ENCODE measurements at places on chromosomes 3 and 15.

DNA sequence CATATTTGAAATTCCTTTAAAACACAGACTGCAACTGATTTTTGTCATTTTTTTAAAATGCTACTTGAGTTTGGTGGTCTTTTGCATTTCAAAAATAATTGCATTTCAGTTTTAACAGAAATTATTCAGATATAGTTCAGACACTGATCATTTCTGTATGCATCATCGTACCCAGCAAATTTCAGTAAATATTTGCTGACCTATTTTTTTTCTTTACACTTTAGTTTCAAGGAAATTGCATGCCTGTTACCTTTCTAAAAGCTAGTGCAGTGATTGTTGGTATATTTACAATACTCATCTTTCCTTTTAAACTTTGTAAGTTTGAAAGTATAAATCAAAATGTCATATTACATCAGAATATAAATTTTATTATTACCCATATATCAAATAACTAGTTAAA, 32.4 kb downstream of the ALCAM start:
- no peak for DNase-seq

DNA sequence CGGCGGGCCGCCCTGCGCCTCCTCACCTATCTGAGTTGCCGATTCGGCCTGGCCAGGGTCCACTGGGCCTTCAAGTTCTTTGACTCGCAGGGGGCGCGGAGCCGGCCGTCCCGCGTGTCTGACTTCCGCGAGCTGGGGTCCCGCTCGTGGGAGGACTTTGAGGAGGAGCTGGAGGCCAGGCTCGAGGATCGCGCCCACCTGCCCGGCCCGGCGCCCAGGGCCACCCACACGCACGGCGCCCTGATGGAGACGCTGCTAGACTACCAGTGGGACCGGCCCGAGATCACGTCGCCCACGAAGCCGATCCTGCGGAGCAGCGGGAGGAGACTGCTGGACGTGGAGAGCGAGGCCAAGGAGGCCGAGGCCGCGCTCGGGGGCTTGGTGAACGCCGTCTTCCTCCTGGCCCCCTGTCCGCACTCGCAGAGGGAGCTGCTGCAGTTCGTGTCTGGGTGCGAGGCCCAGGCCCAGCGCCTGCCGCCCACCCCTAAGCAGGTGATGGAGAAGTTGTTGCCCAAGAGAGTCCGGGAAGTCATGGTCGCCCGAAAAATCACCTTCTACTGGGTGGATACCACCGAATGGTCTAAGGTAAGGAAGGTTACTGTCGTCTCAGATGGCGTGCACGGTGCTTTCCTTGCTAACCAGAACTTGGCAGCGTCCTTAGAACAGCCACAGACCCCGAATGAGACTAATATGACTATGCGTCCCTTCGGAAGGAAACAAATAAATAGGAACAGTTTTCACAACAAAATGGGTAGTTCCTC, 567 bp downstream of the TICRR start:
- no peak for DNase-seq

GRCh38 chr3:183799461-183799860, 25.9 kb downstream of the MAP6D1 start:
- DNase-seq: no peak

DNA sequence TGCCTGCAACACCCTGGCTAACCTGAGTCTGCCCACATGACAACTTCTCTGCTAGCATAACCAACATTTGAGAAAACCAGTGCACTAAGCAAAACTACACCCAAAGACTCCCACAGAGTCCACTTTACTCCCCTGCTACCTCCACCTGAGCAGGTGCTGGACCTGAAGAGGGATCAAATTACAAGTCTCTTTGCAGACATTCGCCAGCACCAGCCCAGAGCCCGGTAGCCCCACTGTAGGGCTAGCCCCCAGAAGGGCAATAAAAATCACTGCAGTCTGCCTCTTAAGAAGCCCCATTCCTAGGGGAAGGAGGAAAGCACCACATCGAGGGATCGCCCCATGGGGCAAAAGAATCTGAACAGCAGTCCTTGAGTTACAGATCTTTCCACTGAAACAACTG, 472.2 kb downstream of the GRM7 start:
- no peak for DNase-seq

- DNase-seq: no peak
Observed at GRCh38 chr3:31772272-31772671, 208.8 kb downstream of the OSBPL10 start.

Measured in stimulated activated CD8-positive, alpha-beta memory T cell treated with anti-CD3 and anti-CD28 coated beads, Interleukin-4, amount 100 ng/mL, for 1 hour (primary cell).